T-cell (primary cell): ENCODE measurements at places on chromosomes 2 and 18. TPM values are rescaled to one million over a fixed set of nuclear protein-coding genes. Genes with fewer than 3 reads are reported as not detected.

GRCh38 chr18:22346953-22347605, 70.6 kb downstream of the CTAGE1 start:
- DNase-seq, result no peak
- peaks cover 30% of the 10 kb centered on the region for H3K4me1 ChIP-seq
- H3K27ac ChIP-seq, result peak overlapping the region; percentile 77

GRCh38 chr18:63208676-63209075, 110.9 kb downstream of the BCL2 start:
- no peaks in the 10 kb centered on the region for H3K36me3 ChIP-seq
- peak overlapping the region; percentile 4 for H3K4me3 ChIP-seq
- H3K27me3 ChIP-seq, result no peaks in the 10 kb centered on the region
- H3K27ac ChIP-seq, result no peak overlapping the region
- no peak for DNase-seq
- peaks cover 60% of the 10 kb centered on the region for H3K4me1 ChIP-seq

DNA sequence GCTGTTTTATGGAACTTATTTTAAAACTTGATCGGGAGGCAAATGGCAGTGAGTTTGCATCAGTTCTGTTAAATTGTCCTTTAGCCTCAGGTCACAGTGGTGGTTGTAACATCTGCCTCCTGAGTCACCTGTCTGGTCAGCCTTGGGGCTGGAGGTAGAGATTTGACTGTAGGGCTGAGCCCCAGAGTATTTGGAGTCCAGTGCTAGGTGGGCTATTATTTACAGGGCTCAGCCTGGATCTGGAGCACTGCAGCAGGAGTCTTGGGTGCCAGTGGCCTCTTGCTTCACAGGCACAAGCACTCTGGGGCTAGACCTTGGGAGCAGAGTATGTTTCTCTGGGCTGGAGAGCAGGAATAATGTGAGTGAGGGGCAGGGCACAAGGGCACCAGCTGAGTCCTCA, 32.8 kb downstream of the TCF7L1 start:
- H3K27me3 ChIP-seq, result no peaks in the 10 kb centered on the region
- no peak for DNase-seq
- H3K4me3 ChIP-seq, result no peak overlapping the region
- H3K4me1 ChIP-seq, result no peaks in the 10 kb centered on the region
- H3K27ac ChIP-seq, result no peak overlapping the region

- H3K4me1 ChIP-seq, result no peaks in the 10 kb centered on the region
- H3K36me3 ChIP-seq, result peaks cover 53% of the 10 kb centered on the region
- H3K27ac ChIP-seq, result no peak overlapping the region
Observed at GRCh38 chr2:47039913-47040562, 115.1 kb downstream of the STPG4 start.

DNA sequence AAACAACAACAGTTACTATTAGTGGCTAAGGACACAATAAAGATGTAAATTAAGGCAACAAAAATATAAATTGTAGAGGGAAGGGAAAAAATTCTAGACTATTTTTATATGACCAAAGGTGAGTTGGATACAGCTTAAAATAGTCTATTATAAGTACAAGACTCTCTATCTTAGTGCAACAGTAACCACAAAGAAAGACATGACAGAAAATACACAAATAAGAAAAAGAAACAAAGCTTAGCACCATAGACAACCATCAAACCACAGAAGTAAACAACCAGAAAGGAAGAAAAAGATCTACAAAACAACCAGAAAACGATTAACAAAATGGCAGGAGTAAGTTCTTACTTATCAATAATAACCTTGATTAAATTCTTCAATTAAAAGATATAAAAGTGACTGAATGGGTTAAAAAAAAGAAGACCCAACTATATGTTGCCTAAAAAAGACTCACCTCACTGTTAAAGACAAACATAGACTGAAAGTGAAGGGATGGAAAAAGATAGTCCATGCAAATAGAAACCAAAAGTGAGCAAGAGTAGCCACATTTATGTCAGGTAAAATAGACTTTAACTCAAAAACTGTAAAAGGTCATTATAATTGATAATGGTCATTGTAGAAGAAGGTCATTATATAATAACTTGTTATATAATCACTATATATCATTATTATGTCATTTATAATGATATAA, 62.5 kb downstream of the USP40 start:
- H3K27me3 ChIP-seq, result no peaks in the 10 kb centered on the region
- peaks cover 3% of the 10 kb centered on the region for H3K36me3 ChIP-seq
- H3K27ac ChIP-seq, result no peak overlapping the region

GRCh38 chr2:226892729-226893128, 56.9 kb downstream of the RHBDD1 start:
- H3K27ac ChIP-seq, result no peak overlapping the region
- H3K27me3 ChIP-seq, result no peaks in the 10 kb centered on the region
- H3K4me1 ChIP-seq, result no peaks in the 10 kb centered on the region
- peaks cover 14% of the 10 kb centered on the region for H3K36me3 ChIP-seq

DNA sequence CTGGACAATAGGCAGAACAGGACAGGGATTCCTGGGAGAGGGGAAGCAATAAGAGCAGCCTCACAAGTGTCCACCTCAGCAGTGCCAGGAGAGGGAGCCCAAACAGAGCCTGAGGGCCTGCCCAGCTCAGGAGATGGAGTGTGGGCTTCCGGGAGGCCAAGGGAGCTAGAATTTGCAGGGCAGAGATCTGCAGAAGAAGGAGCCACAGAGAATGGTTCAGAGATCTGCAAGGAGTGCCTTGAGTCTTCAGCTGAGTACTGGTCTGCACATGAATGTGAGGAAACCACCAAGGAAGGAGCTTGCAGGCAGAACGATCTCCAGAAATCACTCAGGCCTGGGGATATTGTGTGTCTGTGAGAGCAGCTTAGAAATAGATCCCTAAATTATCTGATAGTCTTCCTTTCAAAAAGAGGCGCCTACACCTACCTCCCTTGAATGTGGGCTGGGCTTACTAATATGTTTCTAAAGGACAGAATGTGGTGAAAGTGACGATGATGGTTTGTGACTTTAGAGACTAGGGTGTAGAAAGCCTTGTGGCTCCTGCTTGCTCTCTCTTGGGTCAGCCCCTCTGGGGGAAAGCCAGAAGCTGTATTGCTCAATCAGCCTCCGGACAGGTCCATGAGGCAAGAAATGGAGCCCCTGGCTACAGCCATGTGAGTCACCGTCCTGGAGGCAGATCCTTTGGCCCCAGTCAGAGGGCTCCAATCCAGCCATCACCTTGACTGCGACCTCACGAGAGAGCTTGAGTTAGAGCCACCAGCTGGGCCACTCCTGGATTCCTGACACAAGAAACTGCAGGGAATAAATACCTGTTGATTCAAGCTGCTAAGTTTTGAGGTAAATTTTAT, 7.6 kb upstream of the LPIN1 start:
- no peaks in the 10 kb centered on the region for H3K27me3 ChIP-seq
- H3K36me3 ChIP-seq, result no peaks in the 10 kb centered on the region
- H3K4me1 ChIP-seq, result peaks cover 13% of the 10 kb centered on the region
- H3K27ac ChIP-seq, result no peak overlapping the region

GRCh38 chr2:227124811-227125210, 39.2 kb downstream of the COL4A4 start:
- no peaks in the 10 kb centered on the region for H3K4me1 ChIP-seq
- no peaks in the 10 kb centered on the region for H3K27me3 ChIP-seq
- no peaks in the 10 kb centered on the region for H3K36me3 ChIP-seq
- no peak overlapping the region for H3K27ac ChIP-seq

DNA sequence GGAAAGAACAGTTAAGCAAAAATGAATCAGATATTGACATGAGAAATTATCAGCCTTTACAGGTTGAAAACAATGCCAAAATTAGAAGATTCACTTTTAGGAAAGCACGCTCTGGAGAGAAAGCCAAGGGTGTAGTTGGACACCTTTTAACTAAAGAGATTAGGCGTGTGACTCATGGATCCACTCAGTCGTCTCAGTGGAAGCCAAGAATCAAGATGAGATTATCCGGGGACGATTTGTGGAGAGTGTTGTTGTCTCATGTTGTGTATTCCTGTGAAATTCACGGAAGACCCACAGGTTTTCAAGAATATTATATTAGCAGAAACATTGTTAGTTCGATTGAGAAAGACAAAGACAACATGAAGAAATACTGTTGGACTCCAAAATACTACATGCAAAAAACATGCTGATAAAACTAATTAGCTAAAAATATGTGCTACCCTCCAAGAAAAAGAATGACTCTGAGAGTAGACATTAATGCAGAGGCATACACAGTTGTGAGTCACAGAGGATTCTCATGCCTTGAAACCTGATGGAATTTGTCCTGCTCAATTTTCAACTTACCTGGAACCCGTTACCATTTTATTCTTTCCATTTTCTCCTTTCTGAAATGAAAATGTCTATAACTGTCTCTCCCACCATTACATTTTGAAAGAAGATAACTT, 192.1 kb upstream of the RND3 start:
- H3K4me1 ChIP-seq, result no peaks in the 10 kb centered on the region
- H3K36me3 ChIP-seq, result no peaks in the 10 kb centered on the region
- H3K27ac ChIP-seq, result no peak overlapping the region
- no peaks in the 10 kb centered on the region for H3K27me3 ChIP-seq
- no peak overlapping the region for H3K4me3 ChIP-seq

- no peak overlapping the region for H3K4me3 ChIP-seq
- H3K36me3 ChIP-seq, result no peaks in the 10 kb centered on the region
- H3K27ac ChIP-seq, result no peak overlapping the region
- peaks cover 7% of the 10 kb centered on the region for H3K27me3 ChIP-seq
Observed at GRCh38 chr18:76232779-76233178, 262.3 kb downstream of the ZNF516 start.

SH2D6 gene
- total RNA-seq, result 0.66 TPM

PRKAG3 gene
- not detected for total RNA-seq

GRCh38 chr2:237345411-237345810, 68.6 kb downstream of the COL6A3 start:
- H3K36me3 ChIP-seq, result no peaks in the 10 kb centered on the region
- H3K4me1 ChIP-seq, result no peaks in the 10 kb centered on the region
- no peak overlapping the region for H3K4me3 ChIP-seq
- no peak overlapping the region for H3K27ac ChIP-seq

PASK gene
- 230 TPM for total RNA-seq

- no peak for DNase-seq
- H3K36me3 ChIP-seq, result no peaks in the 10 kb centered on the region
- H3K4me3 ChIP-seq, result no peak overlapping the region
- H3K4me1 ChIP-seq, result peaks cover 3% of the 10 kb centered on the region
Observed at GRCh38 chr2:178401994-178402437, 49.0 kb downstream of the PRKRA start.

ABCG5 gene
- total RNA-seq, result not detected

GRCh38 chr18:56458770-56459712, 179.4 kb downstream of the TXNL1 start:
- no peak overlapping the region for H3K27ac ChIP-seq
- no peaks in the 10 kb centered on the region for H3K27me3 ChIP-seq
- H3K4me3 ChIP-seq, result no peak overlapping the region
- no peaks in the 10 kb centered on the region for H3K36me3 ChIP-seq

MDH1B gene
- 0.41 TPM for total RNA-seq

GRCh38 chr2:71784734-71785511, 331.6 kb downstream of the DYSF start:
- H3K36me3 ChIP-seq, result no peaks in the 10 kb centered on the region
- no peak overlapping the region for H3K4me3 ChIP-seq
- H3K27me3 ChIP-seq, result peaks cover 17% of the 10 kb centered on the region
- no peaks in the 10 kb centered on the region for H3K4me1 ChIP-seq
- DNase-seq, result no peak

DNA sequence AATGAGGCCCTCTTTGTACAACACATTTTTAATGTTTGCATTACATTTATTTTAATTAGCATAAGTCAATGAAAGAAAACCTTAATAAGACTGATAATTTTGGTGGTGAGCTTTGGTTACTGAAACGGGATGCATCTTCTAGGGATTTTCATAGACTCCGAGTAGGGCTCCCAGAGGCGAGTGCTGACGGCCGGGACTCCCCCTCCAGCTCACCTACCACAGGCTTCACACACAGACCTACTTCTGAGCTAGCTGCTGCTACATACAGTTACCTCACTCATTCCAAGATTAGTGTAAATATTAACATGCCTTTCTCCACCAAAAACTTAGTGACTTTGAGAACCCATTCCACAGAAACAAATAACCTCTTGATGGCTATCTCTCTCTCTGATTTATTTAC, 271.1 kb downstream of the GALR1 start:
- no peak overlapping the region for H3K4me3 ChIP-seq
- no peaks in the 10 kb centered on the region for H3K36me3 ChIP-seq
- no peaks in the 10 kb centered on the region for H3K27me3 ChIP-seq
- H3K4me1 ChIP-seq, result no peaks in the 10 kb centered on the region

DNA sequence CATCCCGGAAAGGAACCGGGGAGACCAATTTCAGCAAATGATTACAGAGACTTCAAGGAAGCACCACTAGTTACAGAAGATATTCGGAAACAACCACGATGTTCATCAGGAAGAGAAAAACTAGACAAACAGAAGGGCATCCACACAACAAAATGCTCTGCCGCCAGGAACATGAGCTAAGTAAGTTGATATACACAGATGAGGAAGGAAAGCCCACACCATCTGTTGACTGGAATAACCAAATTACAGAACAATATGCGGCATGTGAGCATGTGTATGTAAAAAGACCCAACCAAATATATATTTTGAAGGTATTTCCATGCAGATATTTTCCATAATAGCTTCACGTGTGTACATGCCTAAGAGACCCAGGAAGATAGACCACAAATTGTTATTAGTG, 47.0 kb downstream of the ACKR3 start:
- DNase-seq, result no peak
- peaks cover 13% of the 10 kb centered on the region for H3K4me1 ChIP-seq
- H3K36me3 ChIP-seq, result no peaks in the 10 kb centered on the region
- no peak overlapping the region for H3K27ac ChIP-seq
- peaks cover 23% of the 10 kb centered on the region for H3K27me3 ChIP-seq
- H3K4me3 ChIP-seq, result no peak overlapping the region

SERPINB12 gene
- total RNA-seq, result not detected

DNA sequence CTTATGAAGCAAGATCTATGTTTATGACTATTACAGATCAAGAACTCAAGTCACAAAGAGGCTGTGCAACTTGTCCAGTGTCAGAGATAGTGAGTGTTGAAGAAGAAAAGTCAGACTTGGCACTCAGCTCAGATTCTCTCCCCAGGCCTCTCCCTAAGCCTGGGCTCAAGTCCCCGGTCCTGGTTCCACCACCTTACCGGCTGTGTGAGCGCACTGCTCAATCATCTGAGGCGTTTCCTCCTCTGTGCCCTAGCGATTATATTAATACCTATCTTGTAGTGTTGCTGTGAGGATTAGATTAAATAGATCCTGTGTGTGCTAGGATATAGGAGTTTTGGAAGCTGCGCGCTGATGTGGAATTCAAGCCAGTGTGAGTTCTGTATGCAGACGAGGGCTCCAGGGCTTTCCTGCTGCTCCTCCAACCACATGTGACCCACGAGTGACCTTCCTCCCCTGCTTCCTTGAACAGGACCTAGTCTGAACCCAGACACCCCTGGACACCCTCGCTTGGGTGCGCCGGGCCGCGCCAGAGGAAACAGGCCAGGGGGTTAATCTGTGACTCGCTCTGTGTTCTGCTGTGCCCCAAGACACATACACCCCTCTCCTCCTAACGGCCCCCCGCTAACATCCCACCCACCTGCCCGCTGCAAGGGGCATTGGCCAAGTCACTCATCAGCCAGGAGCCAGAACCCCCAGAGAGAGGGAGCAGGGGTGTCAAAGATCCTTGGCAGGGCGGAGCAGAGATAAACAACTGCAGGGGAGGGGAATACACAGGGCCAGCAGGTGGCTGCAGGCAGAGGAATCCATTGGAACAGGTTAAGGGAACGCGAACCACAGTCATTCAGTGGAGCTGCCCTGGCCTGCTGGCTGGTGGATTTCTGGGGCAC, 38.3 kb downstream of the TNS1 start:
- H3K27ac ChIP-seq, result no peak overlapping the region
- no peaks in the 10 kb centered on the region for H3K36me3 ChIP-seq
- no peaks in the 10 kb centered on the region for H3K27me3 ChIP-seq
- H3K4me3 ChIP-seq, result no peak overlapping the region

ABHD1 gene
- total RNA-seq, result 0.66 TPM
